ENCODE measurements at places on chromosomes 2 and 18. TPM values are rescaled to one million over a fixed set of nuclear protein-coding genes. Genes with fewer than 3 reads are reported as not detected.

- DNase-seq, result peak; percentile 37
Measured at GRCh38 chr2:84894758-84895520, 10.5 kb upstream of the TMSB10 start.

GRCh38 chr2:193581807-193582206, 1387.1 kb upstream of the TMEFF2 start:
- no peak for DNase-seq

DNA sequence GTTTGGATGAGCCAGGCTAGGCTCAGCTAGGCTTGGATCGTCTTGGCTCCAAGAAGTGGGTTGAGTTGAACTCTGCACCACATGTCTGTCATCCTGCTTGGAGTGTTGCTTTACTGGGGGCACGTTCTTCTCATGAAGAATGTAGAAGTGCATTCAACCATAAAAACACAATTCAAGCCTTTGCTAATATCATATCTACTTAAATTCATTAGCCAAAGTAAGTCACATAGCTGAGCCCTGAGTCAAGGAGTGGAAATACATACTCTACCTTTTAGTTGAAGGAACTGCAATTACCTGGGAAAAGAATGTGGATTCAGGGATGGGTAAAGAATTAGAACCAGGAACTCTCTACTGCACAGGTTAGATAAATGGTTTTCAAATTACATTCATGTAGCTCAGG, 360.4 kb upstream of the KCNH7 start:
- DNase-seq, result no peak

DNA sequence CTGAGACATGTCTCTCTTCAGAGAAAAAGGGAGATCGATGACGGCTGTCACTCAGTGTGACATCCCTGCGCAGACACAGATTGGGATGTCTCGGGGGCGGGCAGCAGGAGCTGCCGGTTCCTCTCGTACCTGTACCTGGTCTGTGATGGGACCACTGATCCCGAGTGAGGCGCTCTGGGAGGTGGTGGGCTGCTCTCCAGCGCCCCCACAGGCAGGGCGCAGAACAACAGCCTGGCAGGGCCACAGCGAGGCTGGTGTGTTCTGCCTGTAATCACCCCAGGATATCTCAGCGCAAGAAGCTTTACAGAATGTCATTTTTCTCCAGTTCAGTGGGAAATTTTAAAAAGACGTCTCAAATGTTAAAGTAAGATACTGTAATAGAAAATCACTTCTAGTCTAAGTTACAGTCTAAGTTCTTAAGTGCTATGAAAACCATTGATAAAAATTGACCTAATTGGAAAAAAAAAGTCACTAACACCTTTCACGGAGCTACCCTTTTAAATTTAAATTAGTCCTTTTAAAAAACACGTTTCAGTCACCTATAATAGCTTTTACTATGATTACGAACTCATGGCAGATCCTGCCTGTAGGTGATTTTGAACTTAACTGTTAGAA, 189.8 kb downstream of the SNTG2 start:
- no peak for DNase-seq

GRCh38 chr2:205686783-205687640, 4.7 kb downstream of the NRP2 start:
- peak; percentile 62 for DNase-seq

- no peak for DNase-seq
Measured at GRCh38 chr2:169495310-169495928, 14.1 kb upstream of the KLHL41 start.

DNA sequence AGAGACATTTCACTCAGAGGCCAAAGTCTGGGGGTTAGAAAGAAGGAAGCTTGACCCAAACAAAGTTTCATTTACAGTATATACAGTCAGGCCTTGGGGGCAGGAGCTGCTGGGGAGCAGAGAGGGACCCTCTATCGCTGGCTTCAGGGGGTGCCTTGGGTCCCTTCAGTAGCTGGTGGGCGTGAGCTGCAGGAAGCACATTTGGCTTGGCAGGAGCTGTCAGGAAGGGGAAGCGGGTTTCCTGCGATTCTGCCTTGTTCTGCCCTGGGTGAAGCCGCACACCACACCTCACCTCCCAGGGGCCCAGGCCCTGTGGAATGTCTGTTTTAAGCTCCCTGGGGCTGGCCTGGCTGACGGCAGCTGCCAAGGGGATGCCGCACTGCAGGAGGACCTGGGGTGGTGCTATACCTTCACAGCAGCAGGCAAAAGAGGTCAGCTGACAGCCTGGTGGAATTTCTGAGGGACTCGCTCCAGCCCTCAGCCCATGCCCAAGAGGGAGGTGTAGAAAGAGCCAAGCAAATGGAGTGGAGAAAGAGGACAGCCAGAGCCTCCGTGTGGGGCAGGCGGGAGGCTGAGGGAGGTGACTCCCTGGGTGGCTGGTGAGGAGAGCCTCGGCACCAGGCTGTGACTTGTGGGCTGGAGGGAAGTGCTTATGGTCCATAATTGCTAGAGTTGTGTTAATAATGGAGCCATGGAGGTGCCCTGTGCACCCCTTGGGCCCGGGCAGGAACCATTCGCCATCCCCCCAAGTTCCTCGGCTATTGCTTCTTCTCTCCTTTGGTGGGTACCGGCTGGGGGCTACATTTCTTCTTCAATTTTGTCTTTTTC, 43.9 kb downstream of the PSD4 start:
- no peak for DNase-seq

The FOSL2 gene
- total RNA-seq, result 42.5 TPM

GRCh38 chr2:171244970-171245782, 84.5 kb upstream of the TLK1 start:
- DNase-seq, result peak; percentile 18

DNA sequence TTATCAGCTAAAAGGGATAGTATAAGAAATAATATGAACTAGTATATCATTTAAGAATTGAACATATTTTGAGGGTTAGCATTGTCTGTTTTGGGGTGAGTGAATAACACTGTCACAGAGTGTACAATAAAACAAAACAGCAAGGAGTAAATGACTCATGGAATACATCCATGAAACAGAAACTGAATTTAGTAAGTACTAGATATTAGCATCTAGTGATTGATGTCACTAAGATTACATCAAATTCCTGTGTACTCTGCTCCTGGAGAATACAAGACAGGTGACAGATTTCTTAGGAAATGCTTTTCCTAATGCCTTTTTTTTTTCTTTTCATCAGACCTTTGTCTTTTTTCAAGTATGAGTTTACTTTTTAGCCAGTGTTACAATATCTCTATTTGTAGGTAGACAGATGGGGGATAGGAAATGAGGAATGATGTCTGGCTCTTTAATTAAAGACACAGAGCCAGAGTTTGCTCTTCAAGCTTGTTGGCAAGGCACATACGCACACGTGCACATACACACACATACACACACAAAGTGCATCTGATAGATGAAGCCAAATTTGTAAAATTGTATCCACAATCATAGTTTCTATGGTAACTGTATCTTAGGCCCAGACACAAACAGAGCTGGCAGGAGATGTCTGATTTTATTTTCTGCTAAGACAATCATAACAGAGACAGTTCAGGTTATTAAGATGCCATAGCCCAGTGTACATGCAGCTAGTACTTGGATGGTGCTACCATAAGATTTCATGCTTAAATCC, 138.2 kb upstream of the NRP2 start:
- no peak for DNase-seq

The SIX2 gene
- under 0.01 TPM for total RNA-seq

DNA sequence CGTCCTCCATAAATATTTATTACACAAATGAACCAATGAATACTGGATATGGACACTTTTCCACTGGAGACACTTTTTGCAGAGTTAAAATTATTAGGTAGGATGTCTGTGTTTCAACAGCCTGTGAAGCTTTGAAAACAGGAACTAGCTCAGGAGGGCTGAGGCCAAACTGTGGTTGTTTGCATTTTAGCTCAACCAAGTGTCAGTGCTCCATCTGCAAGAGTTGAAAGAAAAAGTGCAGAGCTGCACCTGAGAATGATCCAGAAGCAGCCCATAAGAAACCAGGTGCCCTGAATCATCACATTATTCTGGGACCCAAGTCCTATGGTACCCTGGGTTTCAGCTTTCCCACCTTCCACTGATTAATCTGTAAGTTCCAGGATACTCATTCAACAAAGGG, 180.4 kb downstream of the TRIB2 start:
- peak; percentile 24 for DNase-seq

- DNase-seq, result no peak
Measured at GRCh38 chr18:31439807-31440325, 7.7 kb upstream of the DSG3 start.

DNA sequence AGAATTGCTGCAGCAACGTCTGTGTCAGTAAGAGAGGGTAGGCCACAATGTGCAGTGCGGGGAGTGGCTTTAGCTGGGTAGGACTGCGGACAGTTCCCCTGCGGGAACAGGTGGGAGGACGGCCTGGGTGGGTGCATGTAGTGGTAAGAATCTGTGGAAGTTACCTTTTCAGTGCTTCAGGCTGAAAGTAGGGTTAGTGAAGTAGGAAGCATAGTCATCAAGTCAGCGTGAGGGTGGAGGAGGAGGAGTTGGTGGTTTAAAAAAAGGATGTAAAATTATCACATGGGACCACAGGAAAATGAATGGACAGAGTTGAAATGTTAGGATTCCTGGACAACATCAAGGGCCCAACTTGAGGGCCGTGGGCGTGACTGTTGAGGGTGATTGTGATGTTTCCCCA, 13.2 kb downstream of the CEP192 start:
- DNase-seq, result no peak
